Stimulated activated CD8-positive, alpha-beta memory T cell treated with anti-CD3 and anti-CD28 coated beads, Interleukin-2, amount 100 ng/mL, for 48 hours (primary cell): ENCODE measurements at places on chromosomes 6 and 20.

- DNase-seq, result no peak
Observed at GRCh38 chr6:168118935-168119334, 39.9 kb upstream of the FRMD1 start.

DNA sequence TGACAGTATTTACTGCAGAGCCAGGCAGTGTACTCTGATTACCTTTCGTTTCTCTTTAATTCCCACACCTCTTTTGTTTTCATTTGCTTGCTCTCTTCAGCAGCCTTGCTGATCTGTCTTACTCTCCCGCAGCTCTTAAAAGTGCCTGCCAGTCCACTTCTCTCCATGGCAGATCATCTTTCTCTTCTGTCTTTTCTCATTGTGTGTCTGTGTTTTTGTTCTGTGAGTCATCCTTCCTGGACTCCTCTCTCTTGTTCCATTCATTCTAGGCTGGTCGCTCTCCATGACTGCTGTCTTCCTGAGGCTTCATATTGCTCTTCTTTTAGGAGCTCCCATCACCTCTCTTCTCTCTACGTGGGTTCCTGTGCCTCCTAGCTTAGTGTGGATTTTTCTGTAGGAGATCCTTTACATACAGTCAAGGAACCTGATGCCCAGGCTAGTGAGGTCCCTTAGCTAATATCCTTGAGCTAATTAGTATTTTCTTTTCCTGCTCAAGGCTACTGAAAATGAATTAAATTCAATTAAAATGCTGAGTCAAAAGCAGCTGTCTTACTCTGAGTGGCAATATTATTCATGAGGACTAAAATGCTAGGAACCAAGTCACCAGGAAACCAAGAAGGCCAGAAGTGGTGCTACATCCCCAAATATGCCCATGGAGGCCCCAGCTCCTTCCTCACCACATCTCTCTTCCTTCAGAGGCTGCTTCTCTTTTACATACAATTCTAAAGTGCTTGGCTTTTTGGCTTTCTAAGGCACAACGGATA, 86.1 kb downstream of the SLX4IP start:
- no peak for DNase-seq

- no peak for DNase-seq
Observed at GRCh38 chr6:127483399-127484055, 24.3 kb upstream of the KIAA0408 start.

DNA sequence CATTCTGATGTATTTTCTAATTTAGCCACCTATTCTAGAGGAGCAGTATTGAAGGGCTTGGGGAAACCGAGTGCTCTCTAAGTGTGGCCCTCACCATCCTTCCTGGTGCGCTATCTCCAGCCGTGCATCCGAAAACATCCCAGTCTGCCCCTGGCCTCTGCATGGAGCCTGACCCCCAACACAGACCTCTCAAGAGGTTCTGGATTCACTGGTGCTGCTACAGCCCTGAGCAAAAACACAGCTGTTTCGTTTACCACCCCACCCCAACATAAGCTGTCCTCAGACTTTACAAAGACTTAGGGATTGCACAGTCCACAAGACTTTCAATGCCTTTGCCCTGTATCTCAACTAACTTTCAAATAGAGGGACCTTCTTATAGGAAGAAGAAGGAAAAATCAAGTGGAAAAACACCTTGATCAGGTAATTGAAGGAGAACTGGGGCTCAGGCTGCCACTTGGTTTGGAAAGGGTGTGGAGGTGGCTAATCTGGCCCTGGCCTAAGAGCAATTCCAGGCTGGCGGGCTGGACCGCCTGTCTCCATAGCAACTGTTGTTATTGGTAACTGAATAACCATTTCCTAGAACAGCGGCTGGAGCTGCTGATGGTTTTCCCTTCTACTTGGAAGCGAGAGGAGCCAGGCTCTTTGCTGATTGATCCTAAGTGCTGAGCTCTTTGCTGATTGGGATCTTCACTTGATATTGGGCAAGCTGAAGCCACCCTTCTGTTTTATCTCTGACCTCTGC, 90.2 kb upstream of the TOX2 start:
- no peak for DNase-seq

GRCh38 chr6:74932232-74932888, 273.5 kb downstream of the COL12A1 start:
- DNase-seq, result no peak

- DNase-seq, result no peak
Observed at GRCh38 chr6:103184776-103185175, 1674.9 kb downstream of the HACE1 start.

DNA sequence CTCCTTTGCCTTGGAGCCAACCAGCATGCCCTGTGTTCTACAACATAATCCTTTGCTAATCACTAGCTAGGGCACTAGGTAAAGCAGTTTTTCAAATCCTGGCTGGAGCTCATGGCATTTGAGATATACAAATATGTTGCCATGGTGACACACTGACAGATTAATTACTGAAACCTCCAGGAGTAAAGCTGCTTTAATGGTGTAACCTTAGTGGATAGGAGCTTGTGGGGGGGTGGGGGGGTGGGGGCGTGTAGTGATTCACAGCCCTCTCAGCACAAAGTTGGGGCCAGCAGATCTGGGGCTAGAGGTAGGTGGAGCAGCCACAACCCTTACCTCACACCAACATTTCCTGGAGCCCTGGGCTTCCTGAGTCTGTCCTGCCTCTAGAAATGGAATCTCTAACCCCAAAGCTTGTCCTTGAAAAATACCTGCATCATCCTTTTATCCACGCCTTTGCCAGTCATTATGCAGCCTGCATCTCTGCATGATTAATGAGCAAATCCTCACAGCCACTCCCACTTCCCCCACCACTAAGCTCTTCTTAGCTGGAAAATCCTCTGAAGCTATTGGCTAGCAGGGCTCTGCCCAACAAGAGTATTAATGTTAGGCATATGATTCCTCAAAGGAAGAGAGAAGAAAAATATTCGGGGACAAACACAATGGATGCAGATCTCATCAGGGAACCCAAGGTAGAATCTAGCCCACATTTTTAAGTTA, 84.5 kb upstream of the PRND start:
- DNase-seq, result no peak

DNA sequence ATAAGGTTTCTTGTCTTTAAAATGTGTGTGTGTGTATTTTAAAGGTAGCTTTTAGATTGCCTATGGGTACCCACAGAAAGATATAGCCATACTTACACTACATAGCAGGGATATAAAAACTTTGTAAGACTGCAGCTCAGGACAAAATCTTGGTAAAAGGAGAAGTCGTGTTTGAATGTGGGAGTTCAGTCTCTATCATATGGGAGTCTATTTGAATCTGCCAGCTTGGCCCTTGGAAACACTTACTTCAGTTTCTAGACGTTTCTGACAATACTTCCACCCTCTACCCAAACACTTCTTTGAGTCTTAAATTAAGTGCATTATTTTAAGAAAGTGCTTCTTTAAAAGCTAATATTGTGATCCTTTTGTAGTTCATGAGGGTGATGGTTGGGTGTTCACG, 155.7 kb downstream of the CARMIL1 start:
- DNase-seq, result no peak

- no peak for DNase-seq
Observed at GRCh38 chr20:22918286-22918983, 116.7 kb upstream of the SSTR4 start.

- no peak for DNase-seq
Observed at GRCh38 chr20:20014659-20015058, 2.5 kb upstream of the NAA20 start.

DNA sequence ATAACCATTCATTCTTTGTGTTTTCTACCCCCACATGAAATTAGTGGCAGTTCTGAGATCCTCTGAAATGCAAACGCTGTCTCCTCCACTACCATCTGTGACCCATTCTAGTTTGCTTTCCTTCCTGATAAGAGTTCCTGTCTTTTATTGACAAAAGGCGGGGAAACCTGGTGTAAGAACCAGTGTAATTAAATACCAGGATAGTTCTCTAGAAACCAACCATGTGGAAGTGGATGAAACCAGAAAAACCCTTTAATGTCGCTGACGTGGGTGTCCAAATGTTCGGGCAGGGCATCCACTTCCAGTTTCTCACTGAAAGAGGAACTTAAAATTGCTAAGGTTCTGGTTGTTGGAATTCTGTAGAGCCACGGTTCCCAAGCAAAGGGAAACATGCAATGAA, 79.1 kb downstream of the TNFRSF21 start:
- DNase-seq, result no peak

GRCh38 chr6:1502041-1502440, 107.7 kb upstream of the FOXC1 start:
- no peak for DNase-seq

DNA sequence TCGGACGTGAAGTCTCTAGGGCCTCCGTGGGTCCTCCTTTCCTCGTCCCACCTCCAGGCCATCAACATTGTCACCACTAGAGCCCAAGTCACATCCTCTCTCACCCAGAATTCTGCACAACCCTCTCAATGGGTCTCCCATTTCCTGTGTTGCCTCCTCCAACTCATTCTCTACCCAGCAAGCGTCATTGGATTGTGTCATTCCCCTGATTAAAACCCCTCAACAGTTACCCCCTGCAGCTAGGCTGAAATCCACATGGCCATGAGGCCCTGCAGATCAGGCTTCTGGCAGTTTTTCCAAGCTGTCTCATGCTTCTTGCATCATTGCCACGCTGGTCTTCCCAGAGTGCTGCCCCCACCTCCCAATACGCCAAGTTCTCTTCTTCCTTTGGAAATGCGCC, 12.9 kb upstream of the FAM210B start:
- no peak for DNase-seq

DNA sequence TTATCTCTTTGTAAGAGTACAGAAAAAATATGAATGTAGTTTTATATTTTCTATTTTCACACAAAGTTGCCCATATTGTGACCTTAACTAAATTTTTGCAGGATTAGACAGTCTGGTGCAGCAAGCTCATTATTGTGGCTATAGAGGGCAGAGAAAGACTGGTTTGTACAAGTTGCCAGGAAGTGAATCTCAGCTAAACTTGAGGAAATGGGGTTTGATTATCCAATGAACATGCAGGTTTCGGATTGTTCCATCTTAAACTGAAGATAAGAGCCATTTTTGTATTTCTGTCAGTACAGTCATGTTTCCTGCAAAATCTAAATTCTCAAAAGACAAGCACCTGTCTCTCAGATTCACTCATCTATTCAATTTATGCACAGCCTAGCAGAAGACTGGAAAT, 390.9 kb downstream of the MMUT start:
- DNase-seq, result no peak

DNA sequence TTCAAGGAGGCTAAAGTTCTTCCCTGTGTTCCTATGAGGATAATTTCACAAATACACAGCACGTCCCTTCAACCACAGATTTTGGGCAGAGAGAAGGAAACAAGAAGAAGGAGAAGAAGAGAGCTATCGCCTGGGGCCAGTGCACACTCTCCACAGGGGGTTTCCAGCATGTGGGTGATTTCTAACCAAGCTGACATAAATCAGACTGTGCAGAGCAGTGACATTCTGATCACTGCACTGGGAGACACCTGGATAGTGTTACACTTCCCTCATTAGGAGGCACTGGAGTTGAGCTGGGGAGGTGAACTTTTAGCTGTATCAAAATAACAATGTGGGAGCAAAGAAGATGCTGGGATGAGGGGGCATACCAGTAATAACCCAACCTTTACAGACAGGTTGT, 71.8 kb upstream of the CENPW start:
- no peak for DNase-seq

GRCh38 chr6:113888493-113888892, 31.3 kb downstream of the MARCKS start:
- no peak for DNase-seq

DNA sequence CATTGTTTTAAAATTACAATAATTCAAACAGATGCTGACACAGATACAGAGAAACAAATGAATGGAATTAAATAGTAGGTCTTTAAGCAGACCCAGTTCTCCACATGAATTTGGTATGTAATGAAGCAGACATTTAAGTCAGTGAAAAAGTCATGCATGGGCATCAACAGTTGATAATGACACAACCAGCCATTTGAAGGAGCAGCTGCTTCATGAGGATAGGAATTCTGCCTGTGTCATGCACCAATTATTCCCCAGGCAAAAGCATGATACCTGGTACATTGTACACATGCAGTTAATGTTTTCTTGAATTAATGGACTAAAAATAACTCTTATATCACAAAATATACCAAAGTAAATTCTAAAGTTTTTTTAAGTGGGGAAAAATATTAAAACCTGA, 11.2 kb upstream of the HEY2 start:
- no peak for DNase-seq

DNA sequence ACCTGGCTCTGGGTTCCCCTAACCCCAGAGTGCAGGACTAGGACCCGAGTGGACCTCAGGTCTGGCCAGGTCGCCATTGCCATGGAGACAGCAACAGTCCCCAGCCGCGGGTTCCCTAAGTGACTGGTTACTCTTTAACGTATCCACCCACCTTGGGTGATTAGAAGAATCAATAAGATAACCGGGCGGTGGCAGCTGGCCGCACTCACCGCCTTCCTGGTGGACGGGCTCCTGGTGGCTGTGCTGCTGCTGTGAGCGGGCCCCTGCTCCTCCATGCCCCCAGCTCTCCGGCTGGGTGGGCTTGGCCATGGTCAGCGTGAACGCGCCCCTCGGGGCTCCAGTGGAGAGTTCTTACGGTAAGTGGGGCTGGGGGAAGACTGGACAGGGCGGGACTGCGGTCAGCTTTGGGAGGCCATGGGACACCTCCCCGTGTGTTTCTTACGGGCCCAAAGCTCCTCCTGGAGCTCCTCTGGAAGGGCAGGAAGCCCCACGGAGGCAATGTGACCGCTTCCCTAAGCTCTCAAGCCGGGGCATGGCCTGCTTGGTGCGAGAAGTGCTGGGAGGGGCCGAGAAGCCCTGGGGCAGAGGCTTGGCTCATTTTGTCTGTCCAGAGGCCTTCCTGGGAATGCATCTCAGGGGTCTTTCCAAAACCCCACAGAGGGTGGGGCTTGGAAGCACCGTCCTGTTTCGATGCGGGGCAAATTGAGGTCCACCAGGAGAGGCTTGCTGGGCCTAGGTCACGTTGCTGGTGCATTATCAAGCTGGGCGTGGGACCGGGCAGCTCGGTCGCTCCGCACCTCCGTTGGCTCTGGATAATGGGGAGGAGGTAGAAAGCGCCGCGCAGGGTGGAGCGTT, at the start of gene HNF4A:
HNF4A (plus strand) TSS at position 202 of the 855 bp plus-strand sequence; CDS start at position 308, 106 bp downstream.
- no peak for DNase-seq

DNA sequence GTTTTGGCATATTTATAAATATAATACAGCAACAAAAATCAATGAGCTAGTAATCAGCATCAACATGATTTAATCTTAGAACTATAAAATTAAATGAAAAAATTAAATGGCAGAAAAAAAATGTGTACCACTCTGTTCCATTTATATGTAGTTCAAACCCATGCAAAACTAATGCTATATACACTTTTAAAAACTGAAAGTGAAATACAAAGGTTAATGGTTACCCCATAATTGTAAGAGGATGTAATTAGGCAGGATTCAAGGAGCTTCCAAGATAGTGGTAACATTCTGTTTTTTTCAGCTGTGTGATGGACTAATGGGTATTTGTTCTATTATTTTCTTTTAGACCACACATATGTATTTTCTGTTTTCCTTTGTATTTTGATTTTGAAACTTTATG, 492.1 kb downstream of the UTRN start:
- DNase-seq, result no peak

GRCh38 chr20:19978511-19979210, 38.5 kb upstream of the NAA20 start:
- no peak for DNase-seq

GRCh38 chr20:20887593-20888265, 175.3 kb upstream of the RALGAPA2 start:
- no peak for DNase-seq
